Left lung (tissue), 14 donors: ENCODE measurements at places on chromosomes 3 and 15. TPM values are rescaled to one million over a fixed set of nuclear protein-coding genes. Genes with fewer than 3 reads are reported as not detected.

DNA sequence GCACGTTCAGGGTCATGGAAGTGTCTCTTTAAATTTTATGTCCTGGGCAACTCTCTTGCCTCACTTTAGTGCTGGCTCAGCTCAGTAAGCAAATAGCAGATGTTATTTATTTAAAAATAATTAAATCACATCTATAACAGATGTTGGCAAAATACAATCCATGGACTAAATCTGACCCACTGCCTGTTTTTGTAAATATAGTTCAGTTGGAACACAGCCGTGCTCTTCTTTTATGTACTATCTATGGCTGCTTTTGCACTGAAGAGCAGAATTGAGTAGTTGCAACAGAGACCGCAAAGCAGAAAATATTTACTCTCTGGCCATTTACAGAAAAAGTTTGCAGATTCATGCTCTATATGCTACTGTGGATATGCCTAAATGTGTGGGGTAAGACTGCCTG is 79.2 kb downstream of the SAMMSON start:
- peak; percentile 16 for DNase-seq

The SYNPR gene
- total RNA-seq, result not detected

GRCh38 chr15:99369196-99369595 is 117.9 kb downstream of the LRRC28 start:
- no peak for DNase-seq

- DNase-seq, result no peak
Measured at GRCh38 chr15:78671626-78672211, 30.7 kb upstream of the CHRNB4 start.

DNA sequence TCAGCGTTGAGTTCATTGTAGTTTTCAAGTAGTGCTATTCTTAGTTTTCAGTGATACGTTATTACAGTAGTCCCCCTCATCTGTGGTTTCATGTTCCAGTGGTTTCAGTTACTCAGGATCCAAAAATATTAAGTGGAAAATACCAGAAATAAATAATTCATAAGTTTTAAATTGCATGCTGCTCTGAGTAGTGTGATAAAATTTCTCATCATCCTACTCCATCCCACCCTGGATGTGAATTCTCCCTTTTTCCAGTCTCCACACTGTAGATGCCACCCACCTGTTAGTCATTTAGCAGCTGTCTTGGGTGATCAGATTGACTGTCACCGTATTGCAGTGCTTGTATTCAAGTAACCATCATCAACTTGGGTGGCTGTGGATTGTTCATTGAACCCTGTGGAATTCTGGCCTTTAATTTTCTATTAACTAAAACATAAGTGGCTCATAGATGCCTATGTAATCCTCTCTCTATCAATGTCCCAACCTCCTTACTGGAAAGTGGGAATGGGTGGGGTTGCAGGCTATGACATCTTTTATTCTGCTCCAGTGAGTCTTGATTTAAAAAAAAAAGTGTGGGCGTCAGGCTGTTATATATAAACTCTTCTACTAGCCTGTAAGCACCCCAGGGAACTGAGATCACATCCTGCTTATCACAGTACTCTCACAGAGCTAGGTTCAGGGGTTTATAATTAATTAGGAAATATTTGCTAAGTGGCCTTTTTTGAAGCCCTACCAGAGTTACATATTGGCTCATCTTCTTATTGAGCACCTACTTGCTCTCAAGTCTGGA is 97.5 kb downstream of the CFAP20DC start:
- DNase-seq, result no peak

The GABRB3 gene
- total RNA-seq, result 2.6 TPM
